DMS53 (cell line): ENCODE measurements at places on chromosomes 5 and 9.

DNA sequence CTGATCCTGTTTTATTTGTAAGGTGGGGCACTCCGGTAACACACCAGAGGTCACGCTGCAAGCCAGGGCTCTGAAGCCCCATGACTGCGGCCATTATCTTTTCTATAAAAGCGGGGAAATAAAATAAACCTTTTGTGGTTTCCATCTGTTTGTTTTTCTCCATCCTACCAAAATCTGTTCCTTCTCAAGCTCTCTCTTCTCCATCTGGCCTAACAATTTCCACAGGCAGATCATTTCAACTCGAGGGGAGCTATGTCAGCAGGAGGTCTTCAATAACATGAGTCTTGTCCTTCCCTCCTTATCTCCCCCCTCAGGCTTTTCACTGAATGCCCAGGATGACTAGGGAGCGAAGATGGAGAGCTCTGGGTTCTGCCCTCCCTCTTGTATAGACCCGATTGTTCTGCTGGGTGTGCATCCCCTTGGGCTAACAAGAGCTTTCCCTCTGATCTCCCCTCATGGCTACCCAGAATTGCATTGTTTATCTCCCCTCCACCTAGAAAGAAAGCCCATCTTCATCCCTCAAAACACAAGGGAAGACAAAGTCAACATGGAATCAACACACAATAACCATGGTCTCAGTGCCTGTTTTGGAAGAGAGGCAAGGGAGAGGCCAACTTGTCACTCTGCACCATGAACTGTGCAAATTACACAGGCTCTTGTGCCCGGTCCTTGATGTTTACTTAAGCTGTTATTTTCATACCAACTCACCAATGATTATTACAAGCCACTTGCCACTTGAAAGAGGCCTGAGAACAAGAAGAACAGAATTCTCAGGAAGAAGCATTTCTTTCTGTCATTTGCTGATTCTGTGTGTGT lies 187.8 kb downstream of the FANCC start:
- DNase-seq = peak; percentile 47

GRCh38 chr5:83467371-83468035 lies 4.0 kb upstream of the VCAN start:
- no peak for DNase-seq

GRCh38 chr5:33487236-33487635 lies 46.5 kb downstream of the TARS1 start:
- no peak for DNase-seq

- no peak for DNase-seq
These were observed 631.5 kb upstream of the ST8SIA4 start for GRCh38 chr5:101534491-101535110.

DNA sequence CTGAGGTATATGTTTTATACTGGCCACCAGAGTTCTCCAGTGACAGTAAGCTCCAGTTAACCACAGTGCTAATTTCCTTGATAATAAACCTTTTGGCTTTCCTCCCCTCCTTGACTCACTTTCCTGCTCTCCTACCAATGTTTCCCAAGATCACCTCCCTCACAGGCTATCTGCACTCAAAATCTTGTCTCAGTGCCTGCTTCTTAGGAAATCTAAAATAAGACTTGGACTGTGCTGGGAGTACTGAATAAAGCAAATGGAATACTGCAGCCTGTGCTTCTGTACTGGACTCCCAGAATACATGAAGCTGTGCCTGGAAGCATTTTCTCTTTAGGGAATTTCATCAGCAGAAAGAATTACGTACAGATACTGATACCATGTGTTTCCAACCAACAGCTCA lies 1.7 kb upstream of the DCP2 start:
- DNase-seq = no peak

DNA sequence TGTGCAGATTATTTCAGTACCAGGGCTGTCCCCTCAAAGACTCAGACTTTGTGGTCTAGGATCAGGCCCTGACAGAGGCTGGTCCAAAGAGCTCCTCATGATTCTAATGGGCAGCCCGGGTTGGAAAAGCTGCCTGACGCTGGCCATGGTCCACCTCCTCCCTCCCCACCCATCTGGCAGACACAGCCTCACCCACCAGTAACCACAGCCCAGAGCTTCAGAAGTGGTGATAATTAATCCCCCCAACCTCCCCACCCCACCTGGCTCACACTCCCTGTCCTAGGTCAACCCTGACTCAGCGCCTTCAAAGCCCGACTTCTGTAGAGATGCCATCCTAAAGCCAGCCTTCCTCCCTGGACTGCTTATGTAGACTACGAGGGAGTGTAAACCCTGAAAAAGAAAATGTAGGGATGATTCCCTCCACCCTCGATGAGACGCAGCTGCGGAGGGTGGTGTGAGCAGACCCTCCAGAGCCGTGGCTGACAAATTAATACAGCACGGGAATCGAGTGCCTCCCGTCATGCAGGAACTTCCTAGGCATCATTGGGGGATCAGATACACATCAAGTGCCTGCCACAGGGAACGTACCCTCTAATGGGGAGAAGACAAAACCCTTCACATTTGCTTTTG lies 7.0 kb downstream of the UBE2QL1 start:
- no peak for DNase-seq

GRCh38 chr5:163190784-163191183 lies 246.6 kb upstream of the CCNG1 start:
- DNase-seq = no peak

DNA sequence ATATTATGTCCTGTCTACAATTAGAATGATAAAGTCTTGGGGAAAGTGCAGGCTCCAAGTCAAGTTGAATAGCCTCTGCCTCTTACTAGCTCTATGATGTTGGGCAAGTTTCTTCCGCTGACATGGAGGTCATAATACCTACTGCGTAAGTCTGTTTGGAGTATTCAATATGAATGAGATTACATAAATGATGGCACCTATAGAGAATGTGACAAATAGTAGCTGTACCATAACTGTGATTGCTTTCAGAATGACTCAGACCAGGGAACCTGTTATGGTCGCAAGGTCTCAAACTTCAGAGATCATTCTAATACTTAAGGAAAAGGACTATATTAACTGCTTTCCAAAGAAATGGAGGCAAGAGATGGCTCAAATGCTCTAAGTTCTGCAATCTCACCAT lies 94.0 kb upstream of the ABCA1 start:
- DNase-seq = no peak

GRCh38 chr5:179344431-179345182 lies 654 bp downstream of the ADAMTS2 start:
- DNase-seq = no peak

DNA sequence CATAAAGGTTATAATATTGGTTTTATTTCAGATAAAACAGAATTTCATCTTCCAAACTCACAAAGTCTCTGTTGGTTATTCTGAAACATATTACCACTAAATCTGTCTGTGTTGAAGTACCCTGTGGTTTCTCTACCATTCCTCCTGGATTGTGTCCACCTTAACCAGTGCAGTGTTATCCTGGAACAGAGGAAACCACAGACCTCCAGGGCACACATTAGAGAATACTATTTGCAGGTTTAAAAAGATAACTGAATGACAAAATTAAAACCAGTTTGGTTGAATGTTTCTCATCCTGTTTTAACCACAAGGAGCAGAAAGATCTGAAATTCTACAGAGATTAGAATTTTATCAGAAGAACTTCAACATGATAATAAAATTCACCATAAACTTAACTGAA lies 251.8 kb downstream of the CWC27 start:
- DNase-seq = no peak

GRCh38 chr9:695252-695651 lies 146.2 kb upstream of the DMRT1 start:
- no peak for DNase-seq

DNA sequence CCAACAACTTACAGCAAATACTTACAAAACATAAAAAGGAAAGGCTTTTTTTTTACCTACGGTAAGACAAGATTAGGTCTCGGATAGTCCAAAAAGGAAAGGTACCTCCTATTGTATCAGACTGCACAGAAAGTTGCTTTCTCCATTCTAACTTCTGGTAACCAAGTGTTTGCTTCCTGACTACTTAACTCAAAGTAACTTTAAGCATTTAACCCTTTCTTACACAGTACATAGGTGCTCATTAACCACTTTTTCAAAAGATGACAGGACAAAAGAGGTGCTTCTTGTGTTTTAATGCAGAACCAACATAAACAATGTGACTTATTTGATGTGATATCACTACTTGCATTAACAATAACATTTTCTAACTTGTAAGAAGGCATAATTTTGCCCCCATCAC lies 23.1 kb downstream of the PWWP2A start:
- no peak for DNase-seq

- peak; percentile 91 for DNase-seq
These were observed 131.8 kb upstream of the FBN2 start for GRCh38 chr5:128669803-128670202.

GRCh38 chr5:164306662-164307061 lies 801.2 kb downstream of the MAT2B start:
- DNase-seq = no peak

GRCh38 chr5:6686915-6687409 lies 26.3 kb upstream of the TENT4A start:
- DNase-seq = no peak

GRCh38 chr5:111968459-111968858 lies 211.5 kb upstream of the NREP start:
- no peak for DNase-seq

DNA sequence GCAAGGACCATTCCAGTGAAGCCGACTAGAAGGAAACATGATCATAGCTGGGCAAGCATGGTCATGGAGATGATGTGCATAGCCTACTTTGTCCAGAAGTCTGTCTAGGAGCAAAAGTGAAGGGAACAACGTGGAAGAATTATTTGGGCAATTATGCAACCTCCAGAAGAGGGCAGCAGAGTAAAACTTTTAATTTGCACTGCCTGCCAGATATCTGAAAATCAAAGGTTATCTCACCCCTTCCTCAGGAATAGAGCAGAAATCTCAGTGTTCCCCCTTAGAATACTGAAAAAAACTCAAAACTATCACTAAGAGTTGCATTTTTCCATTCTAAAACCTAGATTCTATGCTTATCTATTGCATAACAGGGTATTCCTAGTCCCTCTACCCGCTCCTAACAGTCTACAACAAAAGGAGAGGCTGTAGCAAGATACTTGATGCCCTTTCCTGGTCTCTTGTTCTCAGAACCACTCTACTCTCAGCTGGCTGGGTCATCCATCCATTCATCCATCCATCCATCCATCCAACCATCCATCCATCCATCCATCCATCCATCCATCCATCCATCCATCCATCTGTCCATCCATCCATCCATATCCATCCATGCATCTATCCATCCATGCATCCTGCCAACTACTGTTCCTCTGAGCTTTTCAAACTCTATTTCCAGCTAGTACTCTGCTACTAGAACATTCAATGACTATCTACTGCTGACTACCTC lies 8.4 kb upstream of the SETD9 start:
- peak; percentile 71 for DNase-seq

DNA sequence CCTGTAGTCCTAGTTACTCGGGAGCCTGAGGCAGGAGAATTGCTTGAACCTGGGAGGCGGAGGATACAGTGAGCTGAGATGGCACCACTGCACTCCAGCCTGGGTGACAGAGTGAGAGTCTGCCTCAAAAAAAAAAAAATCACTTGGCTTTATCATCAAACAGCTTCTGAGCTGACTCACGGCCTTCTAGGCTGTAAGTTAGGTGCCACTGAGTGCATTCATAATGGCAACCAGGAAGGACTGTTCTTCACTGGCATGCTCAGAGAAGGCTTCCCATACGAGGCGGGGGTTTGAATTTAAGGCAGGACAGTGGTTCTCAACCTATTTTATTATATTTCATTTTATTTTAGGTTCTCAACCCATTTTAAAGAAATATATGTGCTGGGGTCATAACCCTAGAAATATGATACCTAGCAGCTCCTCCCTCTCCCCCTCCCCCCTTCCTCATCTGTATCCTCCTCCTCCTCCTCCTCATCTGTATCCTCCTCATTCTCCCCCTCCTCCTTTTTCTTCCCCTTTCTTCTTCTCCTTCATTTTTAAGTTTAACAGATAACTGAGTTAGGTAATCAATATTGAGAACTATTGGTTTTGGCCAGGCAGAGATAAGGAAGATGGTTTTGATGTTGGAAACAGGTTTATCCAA lies 19.0 kb upstream of the LHFPL2 start:
- DNase-seq = peak; percentile 7

- DNase-seq = peak; percentile 33
These were observed 12.1 kb upstream of the ATP6V0E1 start for GRCh38 chr5:172971482-172971881.

DNA sequence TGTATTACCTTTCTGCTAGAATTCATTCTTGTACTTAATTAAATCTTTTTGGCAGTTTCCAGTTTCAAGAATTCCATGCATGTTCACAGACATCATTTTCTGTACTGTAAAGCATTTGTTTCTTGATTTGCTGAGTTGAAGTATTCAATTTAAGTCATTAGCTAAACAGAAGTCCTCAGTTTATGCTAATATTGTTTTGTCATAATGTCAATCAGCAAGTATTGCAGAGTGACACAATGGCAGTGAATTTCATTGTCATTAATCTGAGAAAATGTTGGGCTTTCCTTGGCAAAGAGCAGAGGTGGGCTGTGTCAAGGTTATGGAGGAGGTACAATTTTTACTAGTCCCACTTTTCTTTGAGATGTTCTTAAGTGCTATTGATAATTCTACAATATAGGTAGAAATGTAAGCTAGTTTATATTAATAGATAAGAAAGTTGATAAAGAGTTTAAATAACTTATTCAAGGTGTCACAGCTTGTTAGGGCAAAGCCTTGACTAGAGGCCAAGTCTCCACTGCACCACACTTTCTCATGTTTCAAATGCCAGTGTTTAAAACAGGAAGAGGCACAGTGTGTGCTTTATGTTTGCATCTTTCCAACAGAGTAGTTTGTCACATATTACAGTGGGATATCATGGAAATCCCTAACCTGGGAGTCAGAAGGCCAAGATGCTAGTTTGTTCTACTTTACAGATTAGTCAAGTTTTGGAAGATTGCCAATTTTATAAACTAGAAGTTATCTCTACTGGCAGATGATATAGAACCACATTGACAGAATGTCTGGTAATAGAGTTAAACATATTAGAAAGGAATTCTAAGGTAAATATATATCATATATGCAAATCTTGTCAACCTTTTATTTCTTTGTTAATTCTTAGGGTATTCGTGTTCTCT lies 56.3 kb downstream of the SLF1 start:
- DNase-seq = peak; percentile 14

- DNase-seq = no peak
These were observed 70.3 kb downstream of the MAP1B start for GRCh38 chr5:72177538-72177937.

GRCh38 chr9:25427290-25427689 lies 251.0 kb downstream of the TUSC1 start:
- DNase-seq = no peak

DNA sequence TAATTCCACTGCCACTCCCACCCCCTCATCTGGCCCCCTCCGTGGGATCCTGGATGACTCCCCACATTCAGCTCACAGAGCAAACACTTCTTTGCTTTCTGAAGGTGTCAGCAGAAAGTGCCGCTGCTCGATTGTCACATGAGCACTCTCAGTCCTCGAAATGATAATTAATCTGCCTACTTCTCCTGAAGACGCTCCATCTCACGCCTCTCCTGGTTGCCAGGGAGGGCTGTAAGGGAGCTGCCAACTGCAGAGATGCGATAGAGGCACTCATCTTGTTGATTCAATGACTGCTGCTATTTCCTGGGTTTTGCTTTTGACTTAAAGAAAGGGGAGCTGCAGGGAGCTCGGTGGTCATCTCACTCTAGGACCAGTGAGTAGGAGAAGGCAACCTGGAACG lies 206.5 kb downstream of the DAB2IP start:
- DNase-seq = no peak

- DNase-seq = no peak
These were observed 51.9 kb upstream of the ZBED3 start for GRCh38 chr5:77139001-77139400.

- DNase-seq = peak; percentile 98
These were observed 84.9 kb downstream of the ZNF608 start for GRCh38 chr5:124661317-124662141.
